Left ventricle myocardium inferior (tissue), 1 donor: ENCODE measurements at places on chromosomes 4 and X. TPM values are rescaled to one million over a fixed set of nuclear protein-coding genes. Genes with fewer than 3 reads are reported as not detected.

Gene GABRE
- 31.3 TPM for total RNA-seq

DNA sequence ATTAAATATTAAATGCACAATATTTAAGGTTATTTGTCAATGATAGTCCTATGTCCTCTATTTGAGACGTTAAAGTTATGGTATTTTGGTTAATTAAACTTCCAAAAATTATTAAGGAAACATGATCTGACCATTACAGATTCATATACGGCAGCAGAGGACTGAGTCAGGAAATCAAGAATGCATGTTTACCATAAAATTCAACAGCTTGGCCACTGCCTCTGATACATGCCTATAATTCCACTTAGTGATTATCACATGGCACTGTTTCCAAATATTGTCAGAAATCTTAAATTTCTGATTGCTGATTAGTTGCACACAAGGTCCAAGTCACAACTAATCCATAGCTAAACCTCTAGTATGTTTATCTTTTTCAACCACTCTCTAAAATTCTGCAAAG is 232.2 kb upstream of the UGT8 start:
- DNase-seq: no peak

- no peak for DNase-seq
These were observed 62.1 kb upstream of the SCOC start for GRCh38 chr4:140311257-140311835.

- no peak for DNase-seq
These were observed 53.1 kb downstream of the ETNPPL start for GRCh38 chr4:108709722-108710121.

- no peak for DNase-seq
These were observed 23.4 kb upstream of the PRPS2 start for GRCh38 chrX:12767856-12768255.

DNA sequence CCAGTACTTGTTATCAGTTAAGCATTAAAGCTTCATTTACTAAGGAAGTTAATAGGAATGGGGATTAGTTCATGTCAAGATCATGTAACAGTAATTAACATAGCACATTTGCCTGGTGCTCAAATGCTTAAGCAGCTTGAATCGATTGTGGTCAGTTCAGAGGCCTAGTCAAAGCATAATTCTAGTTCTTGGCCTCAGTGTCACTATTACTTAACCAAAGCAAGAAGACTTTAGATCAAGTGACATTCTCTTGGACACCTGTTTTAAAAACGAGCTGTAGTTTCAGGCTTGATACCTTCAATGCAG is 115.2 kb upstream of the BMPR1B start:
- no peak for DNase-seq

Gene GPRASP3
- total RNA-seq: 4.8 TPM

DNA sequence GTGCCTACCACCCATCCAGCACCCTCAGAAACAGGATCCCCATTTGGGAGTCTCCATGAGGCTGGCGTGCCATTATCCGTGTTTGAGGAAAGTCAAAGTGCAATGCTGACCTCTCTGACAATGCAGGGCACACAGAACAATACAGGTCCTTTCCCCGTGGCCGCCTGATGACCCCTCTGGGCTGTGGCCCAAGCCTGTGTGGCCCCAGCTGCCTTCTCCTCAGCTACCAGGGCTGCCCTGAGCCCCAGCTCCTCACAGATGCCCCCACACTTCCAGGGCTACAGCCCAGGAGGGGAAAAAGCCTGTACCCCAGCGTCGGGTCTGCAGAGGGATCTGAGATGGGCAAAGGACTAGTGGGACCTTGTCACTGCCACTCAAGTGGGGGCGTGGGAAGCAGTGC is 15.5 kb downstream of the ZFYVE28 start:
- no peak for DNase-seq

GRCh38 chrX:68196939-68197791 is 236.1 kb downstream of the OPHN1 start:
- DNase-seq: no peak

Gene TBC1D9
- 11.4 TPM for total RNA-seq

DNA sequence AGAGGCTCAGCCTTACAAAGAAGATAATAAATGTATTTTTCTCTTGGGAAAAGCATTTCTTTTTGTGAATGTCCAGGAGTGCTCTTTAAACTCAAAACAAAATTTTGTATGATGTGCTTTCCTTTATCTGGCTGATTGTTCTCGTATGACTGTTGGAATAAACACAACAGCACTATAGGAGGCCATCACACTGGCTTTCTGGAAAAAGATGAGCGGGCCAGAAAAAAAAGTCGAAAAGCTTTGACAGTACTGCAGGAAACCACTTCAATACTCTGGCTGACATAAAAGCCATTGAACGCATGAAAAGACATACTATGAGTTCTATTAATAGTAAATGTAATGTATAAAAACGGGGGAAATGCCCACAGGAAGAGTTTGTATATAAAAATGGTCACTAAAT is 64.7 kb upstream of the CTSO start:
- no peak for DNase-seq

Gene BANK1
- total RNA-seq: 0.08 TPM

- DNase-seq: no peak
These were observed 311 bp downstream of the RNF113A start for GRCh38 chrX:119871245-119871598.

Gene GLRA2
- total RNA-seq: not detected

- DNase-seq: no peak
These were observed 44.6 kb upstream of the TMEM164 start for GRCh38 chrX:109958266-109958665.

DNA sequence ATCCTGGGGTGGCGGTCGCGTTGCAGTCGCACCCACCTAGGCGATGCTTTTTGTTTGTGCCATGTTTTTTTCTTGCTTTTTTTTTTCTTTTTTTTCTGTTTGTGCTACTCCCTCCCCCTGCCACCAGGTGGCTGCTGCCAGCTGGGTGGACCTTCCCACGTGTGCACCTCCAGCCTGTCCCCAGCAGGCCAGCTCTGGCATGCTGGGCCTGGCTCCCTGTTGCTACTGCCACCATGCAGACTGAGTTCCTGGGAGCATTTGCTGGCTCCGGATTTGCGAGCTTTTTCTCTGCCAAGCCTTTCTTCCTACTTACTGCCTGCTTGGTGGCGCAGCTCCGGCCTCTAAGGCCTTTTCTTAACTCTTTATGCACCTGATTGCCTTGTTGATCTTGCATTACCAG is 161.2 kb upstream of the WDFY3 start:
- DNase-seq: no peak

GRCh38 chr4:52554612-52555355 is 104.3 kb downstream of the USP46 start:
- no peak for DNase-seq

DNA sequence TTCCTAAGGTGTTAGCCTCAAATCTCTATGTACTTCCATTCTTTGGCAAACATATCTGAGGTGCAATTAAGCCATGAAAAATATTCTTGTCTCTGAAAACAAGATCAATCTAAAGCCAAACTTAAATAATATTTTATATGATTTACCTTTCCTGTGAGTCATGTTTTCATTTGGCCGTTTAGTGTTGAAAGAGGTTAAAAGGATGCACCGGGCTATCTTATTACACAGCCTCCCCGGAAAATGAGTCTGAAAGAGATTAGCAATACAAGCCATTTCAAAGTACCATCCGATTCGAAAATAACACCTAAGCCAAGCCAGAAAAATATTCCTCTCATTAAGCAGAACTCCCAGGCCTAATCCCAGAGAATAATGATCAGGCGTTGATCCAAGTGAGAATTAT is 161.5 kb upstream of the EPHA5 start:
- DNase-seq: no peak

DNA sequence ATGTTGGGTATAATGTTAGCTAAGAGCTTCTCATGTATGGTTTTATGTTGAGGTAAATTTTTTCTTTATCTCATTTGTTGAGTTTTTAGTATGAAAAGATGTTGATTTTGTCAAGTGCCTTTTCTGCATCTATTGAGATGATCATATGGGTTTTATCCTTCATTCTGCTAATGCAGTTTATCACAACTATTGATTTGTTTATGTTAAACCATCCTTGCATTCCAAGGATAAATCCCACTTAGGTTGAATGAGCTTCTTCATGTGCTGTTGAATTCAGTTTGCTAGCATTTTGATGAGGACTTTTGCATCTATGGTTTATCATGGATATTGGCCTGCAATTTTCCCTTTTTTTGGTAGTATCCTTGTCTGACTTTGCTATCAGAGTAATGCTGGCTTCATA is 93.3 kb downstream of the SYTL5 start:
- no peak for DNase-seq

Gene AFAP1
- total RNA-seq: 6.8 TPM

Gene TMPRSS11E
- not detected for total RNA-seq

GRCh38 chr4:108146336-108146735 is 22.4 kb downstream of the LEF1 start:
- no peak for DNase-seq

GRCh38 chrX:118025226-118025625 is 91.4 kb downstream of the KLHL13 start:
- no peak for DNase-seq

Gene ADGRL3
- total RNA-seq: 6.1 TPM

DNA sequence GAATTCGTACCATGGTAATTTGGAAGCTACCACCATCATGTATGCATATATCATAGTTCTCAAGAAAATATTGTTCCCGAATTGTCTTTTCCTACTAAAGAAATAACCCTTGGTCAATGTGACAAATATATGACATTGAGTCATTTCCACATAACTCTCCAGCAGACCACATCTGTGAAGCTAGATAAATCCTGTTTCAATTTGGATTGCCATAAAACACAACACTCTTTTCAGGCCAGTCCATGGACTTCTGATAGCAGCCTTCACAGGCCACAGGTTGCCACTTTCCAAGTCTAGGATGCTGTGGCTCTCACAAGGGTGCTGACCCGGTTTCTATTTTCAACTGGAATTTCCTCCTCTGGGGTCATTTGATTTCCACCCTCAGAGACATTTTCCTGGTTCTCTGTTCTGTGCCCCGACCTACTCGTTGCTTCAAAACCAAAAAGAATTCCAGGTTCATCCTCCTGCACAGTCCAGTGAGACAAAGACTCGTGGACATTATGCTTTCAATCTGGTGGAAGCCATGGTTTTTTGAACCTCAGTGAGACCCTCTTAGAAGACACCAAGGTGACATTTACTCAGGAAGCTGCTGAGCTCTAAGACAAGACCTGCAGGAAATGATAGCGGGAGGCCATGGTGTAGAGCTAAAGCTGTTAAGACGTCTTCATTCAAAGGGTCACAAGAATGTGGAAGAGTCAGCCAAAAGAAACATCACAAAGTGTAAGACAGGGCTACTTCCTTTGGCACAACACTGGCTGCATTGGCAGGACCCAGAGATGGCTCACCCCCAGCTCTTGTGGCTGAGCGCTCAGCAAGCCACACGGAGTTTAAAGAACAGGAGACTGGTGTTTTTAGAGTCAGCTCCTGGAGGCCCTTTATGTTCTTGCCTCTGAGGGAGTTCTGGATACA is 119.8 kb downstream of the AMELX start:
- no peak for DNase-seq

DNA sequence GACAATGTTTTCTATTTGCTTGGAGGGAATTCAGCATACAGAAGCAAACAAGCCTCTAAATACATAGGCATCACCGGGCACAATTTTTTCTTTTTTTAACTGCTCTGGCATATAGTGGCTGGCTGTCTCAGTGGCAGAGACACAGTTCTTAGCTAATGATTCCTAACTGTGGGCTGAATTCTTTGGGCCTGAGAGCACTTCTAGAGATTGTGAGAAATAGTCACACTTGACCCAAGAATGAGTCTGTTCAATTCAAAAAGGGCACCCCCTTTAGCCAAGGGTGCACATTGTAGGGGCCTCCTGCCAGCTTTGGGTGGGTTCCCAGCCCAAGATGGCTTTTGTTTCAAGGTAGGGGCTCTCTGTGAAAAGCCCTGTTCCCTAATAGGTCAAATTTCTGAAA is 345.7 kb downstream of the ARHGAP10 start:
- DNase-seq: no peak

GRCh38 chr4:155529272-155529671 is 137.4 kb upstream of the GUCY1A1 start:
- no peak for DNase-seq

DNA sequence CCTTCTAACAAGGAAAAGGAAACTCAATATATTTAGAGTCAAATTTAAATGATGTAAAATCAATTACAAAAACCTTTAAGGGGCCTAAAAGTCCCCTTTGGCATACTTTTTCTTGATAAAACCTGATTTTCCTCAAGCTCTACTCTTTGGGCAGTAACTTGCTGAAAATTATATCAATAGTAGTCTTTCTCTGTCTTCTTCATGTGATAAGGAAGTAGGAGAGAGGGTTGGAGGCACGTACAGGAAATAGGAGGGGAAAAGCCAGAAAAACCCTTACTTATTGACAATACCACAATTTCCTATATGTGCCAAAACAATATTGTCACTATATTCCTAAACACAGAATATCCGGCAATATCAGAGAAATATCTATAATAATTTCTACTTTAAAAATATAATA is 9.6 kb downstream of the RHOH start:
- DNase-seq: no peak

DNA sequence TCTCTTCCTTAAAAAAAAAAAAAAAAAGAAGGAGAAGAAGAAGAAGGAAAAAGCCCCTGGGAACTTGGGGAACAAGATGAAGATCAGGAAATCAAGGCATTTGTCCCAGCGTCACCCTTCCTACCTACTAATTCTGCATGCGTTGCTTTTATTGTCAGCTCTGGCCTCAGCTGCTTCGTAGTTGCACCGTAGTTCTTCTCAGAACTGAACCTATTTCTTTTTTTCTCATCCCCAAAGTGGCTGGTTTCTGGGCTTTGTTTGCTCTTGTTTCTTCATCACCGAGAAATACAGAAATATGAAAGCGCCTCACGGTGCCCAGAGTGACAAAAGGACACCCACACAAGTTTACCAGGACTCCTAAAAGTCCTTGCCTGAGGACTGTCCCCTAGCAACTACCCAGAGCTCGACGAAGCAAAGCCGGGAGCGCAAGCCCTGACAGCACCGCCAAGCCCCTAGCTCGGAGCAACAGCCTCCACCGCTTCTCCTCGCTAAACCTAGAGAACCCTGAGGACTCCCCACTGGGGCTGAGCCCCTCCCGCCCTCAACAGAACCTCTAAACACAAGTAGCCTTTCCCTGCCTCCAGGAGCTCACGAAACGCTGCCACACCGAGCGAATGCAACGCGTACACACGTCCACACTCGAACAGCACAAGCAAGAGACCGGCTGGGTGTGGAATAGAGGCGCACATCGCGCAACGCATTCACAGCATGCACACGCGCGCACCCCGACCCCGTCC is 710 bp downstream of the PRKG2 start:
- DNase-seq: no peak

DNA sequence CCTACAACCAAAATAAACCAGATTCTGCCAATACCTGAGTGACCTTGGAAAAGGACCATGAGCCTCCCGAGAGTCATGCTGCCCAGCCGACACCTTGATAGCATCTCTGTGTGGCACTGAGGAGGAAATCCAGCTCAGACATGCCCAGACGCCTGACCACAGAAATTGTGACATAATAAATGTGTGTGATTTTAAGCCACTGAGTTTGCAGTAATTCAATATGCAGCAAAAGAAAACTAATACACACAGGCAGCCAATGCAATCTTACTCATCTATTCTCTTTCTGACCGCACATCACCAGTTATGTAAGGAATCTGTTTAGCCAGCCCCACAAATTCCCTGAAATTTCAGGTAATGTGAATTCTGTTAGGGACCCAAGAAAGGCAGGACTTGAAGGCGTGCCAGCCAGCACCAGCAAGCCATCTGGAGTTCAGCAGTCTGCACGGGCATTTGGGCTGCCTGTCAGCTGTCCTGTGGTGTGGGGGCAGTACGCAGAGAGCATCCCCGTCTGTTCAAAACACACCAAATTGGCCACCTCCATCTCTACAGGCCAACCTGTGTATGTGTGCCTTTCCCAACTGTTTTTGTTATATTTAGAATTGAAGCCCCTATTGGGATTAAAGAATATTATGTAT is 176.4 kb downstream of the NLGN4X start:
- no peak for DNase-seq

Gene SEC31A
- 115 TPM for total RNA-seq
